Frontal cortex (tissue), 4 donors: ENCODE measurements at places on chromosomes 16 and 17. TPM values are rescaled to one million over a fixed set of nuclear protein-coding genes. Genes with fewer than 3 reads are reported as not detected.

DNA sequence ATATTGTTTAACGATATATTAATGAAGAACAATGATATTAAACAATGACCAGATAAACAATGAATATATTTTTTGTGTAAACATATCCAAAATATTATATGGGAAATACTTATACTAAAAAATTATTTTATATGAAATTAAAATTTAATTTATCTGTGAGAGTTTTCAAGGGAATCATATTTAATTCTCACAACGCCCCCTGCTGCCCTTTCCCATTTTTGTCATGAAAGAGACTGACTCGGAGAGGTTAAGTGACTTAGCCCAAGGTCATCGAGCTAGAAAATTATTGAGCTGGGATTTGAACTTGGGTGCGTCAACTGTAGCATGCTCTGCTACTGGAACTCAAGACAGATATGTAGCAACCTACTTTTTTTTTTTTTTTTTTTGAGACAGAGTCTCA lies 7.2 kb upstream of the MYCBPAP start:
- DNase-seq, result no peak

Gene PNMT
- total RNA-seq, result 3.7 TPM

GRCh38 chr17:77478899-77479298 lies 338.1 kb downstream of the SEC14L1 start:
- no peak for DNase-seq

- no peak for DNase-seq
These were observed 26.5 kb upstream of the PHF12 start for GRCh38 chr17:28977659-28978355.

Gene PGAP3
- 8.2 TPM for total RNA-seq

DNA sequence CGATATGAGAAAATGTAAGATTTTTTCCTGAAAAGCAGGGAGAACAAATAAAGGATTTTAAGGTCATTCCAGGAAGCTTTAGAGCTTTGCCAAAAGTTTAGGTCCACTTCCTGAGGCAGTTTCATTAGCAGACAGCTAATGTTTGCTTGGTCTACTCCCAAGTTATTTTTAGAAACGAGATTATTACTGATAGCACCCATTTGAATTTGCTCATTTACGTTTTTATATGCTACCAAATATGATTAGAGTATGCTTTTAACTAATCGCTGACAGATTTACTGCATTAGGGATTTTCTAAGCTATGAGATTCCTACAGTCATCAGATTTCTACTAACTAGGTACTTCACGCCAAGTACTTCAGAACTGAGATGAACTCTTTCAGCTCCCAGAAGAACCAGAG lies 98.1 kb downstream of the WNT3 start:
- no peak for DNase-seq

DNA sequence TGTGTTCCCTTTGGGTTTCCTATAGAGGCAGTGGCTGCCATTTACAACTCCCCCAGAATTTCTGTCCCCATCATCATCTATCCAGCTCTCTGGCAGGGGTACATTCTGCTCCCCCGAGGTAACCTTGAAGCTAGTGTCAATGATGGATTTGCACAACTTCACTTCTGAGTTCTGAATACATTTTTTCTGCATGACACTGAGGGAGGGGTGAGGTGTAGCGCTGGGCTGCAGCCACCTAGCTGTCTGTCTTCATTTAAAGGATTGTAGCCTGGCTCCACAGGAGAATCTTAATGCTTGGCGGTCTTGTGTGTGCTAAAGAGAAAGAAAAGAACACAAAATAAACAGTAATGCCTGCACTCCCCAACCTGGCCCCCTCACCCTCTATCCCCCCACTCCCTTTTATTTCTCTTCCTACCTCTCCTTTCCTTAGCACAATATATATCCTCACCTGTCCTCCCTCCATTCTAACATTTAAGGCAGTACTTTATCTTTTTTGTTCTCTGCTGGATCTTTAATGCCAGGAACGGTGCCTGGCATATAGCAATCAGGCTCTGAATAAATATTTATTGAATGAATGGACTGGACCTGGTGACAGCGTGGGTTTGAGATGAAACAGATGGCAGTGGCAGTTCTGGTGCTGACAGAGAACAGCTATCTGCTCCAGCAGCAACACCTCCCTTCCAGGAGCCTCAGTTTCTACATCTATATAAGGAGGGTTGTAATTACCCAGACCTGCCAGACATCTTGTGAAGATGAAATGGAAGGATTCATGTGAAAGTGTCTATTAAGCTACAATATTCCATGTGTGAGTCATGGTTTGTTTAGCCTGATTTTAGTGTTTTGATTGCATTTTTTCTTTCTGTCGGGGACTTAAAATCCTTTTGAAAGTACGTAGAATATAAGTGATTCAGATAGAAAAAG lies 163.5 kb upstream of the CDH11 start:
- no peak for DNase-seq

DNA sequence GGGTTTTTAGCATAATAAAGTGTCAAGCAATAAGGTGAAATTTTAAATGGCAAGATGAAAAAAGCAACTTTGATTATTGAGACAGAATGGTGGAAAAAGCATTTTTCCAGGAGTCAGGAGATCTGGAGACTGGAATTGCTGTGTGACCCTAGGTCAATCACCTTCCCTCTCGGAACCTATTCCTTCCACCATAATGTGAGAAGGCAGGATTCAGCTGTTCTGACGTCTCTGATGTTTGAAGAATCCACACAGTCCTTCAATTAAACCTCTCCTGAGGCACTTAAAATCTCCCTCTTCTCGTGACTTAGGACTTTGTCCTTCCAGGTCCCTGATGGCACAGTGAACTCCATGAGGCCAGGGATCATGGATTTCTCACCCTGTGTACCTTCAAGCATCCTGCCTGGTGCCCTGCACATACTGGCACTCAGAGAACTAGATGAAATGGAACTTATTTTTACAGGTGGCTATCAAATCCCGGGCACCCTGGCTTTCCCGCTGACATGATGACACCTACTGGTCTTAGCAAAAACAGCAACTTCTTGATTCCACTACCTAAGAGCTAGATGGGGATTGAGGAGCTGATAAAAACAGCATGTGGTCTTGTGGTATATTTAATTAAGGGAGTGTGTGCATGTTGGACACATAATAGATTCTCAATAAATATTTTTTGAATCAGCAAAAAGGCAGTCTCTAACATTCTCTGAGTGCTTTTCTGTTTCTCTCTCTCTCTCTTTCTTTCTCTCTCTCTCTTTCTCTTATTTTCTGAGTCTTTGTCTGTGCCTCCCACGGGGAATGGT lies 2.3 kb upstream of the CCDC182 start:
- DNase-seq, result peak; percentile 20

Gene KRT23
- 0.41 TPM for total RNA-seq

DNA sequence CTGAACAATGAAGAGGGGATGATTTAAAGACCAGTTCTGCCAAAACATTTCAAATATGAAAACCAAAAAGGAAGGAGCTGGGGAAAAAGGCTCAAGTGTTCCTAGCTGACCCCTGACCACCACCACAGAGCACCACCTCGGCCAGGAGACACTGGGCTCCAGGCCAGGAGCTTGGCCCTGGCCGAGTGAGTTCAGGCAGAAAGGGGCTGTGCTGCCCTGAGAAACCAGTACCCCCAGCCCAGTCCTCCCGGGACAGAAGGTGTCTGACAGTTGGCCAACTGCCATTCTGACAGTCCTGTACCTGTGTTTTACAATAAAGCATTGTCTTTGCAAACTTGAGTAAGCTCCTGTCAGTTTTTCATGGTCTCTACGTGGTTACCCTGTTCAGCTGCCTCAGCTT lies 98.2 kb downstream of the VPS53 start:
- DNase-seq, result no peak

DNA sequence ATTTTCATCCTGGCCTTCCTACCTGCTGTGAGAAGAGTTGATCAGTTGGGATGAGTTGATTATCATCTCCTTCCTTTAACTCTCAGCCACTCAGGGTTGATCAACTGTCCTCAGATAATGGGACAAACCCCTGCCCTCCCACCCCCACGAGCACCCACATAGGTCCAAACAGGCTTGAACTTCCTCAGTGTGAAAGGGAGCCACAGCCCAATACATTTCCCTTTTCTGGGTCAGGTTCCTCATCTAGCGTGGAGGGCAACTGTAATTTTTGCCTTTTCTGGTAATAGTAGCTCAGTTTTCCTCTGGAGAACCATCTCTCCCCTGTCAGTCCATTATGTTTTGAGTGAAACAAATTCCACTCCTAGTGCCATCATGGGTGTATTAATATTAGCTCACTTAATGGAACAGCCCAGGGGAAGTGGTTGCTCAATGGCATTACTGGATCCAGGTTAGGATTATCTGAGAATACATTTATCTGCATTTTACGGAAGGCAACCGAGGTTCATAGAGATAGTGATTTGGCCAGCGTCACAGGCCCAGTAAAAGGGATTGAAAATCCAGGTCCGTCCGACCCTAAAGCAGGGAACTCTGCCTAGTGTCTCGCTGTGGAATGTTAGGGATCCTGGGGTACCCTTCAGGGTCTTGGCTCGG lies 476 bp upstream of the LPCAT2 start:
- no peak for DNase-seq

GRCh38 chr16:48525201-48526057 lies 84.6 kb downstream of the N4BP1 start:
- DNase-seq, result no peak

DNA sequence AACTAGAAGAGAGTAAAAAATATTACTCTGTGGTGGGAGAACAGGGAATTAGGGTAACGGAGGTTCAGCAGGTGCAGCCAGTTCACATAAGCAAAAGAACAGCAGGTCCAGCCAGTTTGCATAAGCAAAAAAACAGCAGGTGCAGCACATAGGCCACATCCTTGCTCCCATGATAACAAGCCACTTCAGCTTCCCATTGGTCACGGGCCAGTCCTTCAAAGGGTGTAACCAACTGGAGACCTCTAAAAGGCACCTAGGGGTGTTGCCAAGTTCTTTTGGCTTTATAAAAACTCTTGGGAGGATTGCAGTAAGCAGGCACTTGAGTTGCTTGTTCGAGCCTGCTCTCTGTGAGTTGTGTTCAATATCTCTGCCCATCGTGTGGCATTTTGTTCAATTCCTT lies 488.1 kb downstream of the XYLT1 start:
- no peak for DNase-seq

DNA sequence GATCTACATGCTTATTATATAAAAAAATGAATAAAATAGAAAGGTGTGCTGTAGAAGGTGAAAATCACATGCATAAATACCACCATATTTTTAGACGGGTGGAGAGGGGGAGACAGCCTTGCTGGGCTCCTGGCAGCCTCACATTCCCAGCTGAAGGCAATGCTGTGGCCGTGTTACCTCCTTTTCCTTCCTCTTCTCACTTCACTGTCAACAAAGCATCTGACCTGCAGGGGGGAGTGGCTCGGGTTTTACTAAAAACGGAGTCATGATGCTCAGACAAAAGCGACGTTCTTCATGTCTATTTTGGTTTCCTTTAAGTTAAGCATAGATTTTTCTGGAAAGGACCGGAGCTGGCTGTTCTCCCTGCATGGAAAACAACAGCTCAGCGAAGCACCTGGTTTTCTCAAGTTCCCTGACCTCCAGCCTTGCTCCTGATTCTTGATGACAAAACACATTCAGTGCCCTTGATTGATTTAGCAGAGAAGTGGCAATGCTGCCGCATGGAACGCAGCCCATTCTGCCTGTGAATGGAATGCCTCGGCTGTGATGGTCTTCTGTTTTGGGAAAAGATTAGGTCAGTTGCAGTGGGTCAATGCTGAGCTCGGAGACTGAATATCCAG lies 5.5 kb upstream of the RPTOR start:
- DNase-seq, result no peak

GRCh38 chr16:4160658-4161430 lies 44.6 kb upstream of the ADCY9 start:
- no peak for DNase-seq

DNA sequence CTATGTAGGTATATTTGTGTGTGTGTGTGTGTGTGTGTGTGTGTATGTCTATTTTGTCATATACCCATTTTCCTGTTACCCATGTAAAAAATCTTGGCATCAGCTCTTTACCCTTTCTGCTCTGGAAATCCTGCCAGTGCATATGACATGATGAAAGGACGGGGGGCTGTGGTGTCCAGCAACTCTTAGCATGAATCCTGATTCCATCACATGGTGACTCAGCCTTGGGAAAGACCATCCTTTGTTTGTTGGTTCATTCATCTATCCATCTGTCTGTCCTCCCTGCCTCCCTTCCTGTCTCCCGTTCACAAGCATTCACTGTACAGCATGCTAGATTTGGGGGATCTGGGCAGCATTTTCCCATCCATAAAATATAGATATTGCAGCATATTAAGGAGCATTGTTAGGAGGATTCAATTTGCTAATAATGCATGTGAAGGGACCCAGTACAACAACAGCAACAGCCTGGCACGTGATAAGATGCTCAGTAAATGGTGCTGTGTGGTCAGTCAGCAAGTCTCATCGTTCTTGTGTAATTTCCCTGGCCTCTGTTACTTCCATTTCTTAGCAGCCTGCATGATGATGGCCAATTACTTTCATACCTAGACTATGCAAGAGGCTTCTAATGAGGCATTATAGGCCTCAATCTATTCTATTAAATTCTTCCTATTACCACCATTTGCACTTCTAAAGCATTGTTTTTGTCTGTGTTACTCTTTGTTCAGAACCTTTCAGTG lies 191.0 kb downstream of the PRKCA start:
- DNase-seq, result no peak
